Glomerular endothelial cell (primary cell): ENCODE measurements at places on chromosomes 5 and 9.
A peak's percentile ranks its signal among the peaks of the same experiment; 100 is the strongest.

DNA sequence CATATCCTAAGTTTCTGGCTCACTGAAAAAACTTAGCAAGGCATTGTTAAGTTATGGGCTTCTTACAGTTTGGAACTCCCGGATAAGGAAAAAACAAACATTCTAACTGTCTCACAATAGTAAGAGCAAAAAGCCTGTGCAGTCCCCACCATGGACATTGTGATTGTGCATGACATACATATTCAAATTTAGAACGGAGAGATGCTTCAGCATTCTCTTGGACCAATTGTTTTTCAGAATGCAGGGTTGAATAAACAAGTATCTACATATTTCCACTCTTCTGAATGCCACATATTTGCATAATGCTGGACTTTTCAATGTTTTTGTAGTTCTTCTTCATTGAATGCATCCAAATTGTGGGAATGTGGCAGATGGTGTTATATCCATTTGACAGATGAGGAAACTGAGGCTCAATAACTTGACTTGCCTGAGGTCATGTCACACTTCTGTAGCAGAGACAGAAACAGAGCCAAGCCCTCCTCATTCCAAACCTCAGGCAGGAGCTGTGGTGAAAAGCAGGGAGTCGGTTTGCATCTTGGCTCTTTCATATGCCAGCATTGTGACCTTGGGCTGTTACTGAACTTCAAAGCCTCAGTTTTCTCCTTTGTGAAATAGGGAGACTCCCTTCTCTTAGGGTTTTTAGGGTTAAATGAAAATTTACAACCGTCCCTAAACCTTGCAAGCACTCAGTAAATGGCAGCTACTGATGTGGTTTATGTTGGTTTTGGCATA lies 95.1 kb downstream of the IQGAP2 start:
- DNase-seq: no peak

- DNase-seq: no peak
Observed at GRCh38 chr5:145324101-145324500, 511.0 kb downstream of the PRELID2 start.

DNA sequence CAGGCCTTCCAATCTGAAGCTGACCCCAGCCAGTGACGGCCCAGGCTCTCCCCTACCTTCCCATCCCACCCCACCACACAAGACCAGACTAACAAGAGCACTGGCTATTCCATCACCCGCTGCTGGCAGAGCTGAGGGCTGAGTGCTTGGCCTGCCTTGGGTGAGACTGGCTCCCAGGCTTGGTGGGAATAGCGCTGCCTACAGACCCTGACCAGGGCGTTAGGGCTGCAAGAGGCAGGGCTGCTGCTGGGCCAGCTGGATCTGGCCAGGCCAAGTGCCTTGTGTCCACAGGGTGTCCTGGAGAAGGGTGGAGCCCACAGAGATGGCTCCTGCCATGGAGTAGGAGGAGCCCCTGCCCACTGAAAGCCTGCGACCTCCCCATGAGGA lies 31.6 kb upstream of the ANGPTL2 start:
- no peak for DNase-seq

DNA sequence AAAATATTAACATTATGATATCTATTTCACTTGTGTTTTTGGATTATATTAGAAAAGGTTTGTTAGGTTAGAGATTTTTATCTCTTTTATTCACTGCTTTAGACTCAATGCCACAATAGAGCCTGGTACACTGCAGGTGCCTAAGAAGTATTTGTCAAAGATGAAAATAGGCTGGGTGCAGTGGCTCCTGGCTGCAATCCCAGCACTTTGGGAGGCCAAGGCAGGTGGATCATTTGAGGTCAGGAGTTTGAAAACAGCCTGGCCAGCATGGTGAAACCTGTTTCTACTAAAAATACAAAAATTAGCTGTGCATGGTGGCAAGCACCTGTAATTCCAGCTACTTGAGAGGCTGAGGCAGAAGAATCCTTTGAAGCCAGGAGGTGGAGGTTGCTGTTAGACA lies 64.3 kb downstream of the C9 start:
- no peak for DNase-seq

- DNase-seq: no peak
Observed at GRCh38 chr9:107360098-107360497, 77.0 kb downstream of the RAD23B start.

GRCh38 chr9:68577774-68578591 lies 37.3 kb upstream of the TMEM252 start:
- DNase-seq: no peak

- no peak for DNase-seq
Observed at GRCh38 chr9:5617749-5618148, 11.2 kb upstream of the RIC1 start.

DNA sequence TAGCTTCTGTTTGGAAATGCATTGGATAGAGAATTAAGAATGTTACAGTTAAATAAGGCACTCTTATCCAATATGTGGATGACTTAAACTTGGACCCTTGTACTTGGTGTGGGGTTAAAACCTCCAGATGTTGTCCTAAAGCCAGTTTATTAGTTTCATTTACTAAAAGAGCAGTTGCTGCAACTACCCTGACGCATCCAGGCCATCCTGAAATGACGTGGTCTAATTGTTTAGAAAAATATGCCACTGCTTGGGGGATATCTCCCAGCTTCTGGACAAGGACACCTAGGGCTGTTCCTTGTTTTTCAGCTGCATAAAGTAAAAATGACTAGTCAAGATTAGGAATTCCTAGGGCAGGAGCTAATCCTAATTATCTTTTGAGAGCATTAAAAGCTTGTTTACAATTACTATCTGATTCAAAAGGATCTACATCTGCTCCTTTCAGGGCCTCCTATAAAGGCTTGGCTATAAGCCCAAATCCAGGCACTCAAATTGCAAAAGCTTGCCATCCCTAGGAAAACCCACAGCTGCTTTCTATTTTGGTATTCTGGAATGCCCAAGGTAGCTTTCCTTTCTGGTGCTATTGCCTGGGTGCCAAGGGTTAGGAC lies 45.7 kb upstream of the SLCO4C1 start:
- DNase-seq: no peak

GRCh38 chr5:55160493-55161209 lies 680 bp downstream of the GPX8 start:
- peak; percentile 90 for DNase-seq

DNA sequence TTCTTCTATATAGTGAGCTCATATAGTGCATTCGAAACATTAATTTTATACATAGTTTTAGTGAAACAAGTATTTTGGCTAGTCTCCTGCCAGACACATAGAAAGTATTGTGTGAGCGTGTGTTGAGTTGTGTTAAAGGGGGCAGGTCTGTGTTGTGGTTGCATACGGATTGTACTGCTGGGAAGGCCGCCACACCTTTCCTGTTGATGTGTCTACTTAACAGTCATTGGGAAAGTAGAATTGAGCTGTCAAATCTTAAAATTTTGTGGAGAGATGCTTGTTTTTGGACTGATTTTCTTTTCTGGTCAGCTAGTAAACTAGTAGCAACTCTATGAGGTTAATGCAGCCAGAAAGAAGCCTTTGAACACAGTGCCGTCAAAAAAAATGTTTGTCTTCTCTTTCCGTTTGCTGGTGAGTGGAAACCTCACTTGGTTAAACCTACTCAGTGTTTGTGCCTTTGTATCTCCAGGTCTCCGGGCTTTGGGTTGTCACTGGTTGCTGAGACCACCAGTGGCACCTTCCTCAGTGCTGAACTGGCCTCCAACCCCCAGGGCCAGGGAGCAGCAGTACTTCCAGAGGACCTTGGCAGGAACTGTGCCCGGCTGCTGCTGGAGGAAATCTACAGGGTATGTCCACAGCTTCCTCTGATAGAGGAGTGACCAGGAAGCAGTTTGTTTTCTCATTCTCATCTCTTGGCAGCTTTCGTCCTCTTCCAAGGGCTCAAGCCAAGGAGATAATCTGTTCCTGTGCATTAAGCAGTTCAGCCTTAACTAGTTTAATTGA lies 51.5 kb downstream of the RCL1 start:
- no peak for DNase-seq

- DNase-seq: no peak
Observed at GRCh38 chr5:72658761-72659540, 151.7 kb upstream of the ZNF366 start.

DNA sequence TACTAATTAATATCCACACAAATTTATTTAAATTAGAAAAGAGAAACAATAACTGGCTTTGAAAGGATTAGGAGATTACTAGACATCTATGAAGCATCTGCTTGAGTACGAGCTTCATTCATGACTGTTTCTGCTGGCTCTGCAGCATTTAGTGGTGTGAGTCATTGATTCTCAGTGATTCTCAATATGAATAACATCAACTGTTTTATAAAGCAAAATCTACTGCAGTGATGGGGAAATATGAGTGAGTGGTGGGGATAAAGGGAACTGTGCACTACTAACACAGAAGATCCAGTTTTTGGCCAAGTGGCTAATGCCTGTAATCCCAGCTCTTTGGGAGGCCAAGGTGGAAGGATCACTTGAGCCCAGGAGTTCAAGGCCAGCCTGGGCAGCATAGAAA lies 8.4 kb downstream of the FNBP1 start:
- no peak for DNase-seq

GRCh38 chr9:87725900-87726709 lies at the start of gene CTSL:
Gene CTSL (plus strand): TSS chr9:87726119. CDS start chr9:87727604, 1,485 bp downstream.
- DNase-seq: no peak

- no peak for DNase-seq
Observed at GRCh38 chr5:36897616-36898015, 21.0 kb downstream of the NIPBL start.

DNA sequence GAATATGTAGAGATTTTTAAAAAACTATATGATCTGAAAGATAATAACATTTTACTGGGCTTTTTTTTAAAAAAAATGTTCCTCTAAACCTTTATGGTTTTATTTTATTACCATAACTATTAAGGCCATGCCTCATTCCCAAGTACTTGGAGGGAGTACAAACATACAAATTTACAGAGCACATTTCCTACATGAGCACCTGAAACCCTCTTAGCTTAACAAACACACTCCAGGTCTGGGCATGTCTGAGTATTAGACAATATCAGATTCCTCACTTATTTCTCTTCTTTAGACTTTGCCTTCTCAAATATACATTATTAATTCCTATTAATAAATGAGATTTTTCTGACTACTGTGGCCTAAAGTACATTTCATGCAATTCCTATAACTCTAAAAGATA lies 319.2 kb downstream of the SLCO4C1 start:
- no peak for DNase-seq

DNA sequence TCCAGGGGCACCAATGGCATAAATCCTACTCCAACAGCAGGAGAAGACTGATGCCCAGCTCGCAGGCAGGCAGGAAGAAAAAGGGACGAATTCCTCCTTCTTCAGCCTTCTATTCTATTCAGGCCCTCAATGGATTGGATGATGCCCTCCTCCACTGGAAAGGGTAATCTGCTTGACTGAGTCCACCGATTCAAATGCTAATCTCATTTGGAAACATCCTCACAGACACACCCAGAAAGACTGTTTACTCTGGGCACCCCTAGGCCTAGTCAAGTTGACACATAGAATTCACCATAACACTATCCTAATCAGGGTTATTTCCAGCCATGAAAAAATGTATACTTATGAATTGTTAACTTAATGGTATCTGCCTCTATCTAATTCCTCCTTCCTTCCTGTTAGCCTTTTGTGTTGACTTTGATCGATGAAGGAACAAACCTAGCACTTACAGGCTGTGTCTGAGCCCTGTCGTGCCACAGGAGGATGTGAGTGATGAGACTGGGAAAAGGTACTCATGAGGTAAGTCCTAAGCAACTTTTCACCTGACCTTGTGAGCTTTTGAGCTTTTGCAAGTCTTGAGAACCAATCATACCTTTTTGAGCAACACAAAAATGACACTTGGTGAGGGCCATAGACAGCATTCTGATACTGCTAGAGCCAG lies 36.5 kb downstream of the FOXD1 start:
- no peak for DNase-seq

- DNase-seq: no peak
Observed at GRCh38 chr9:111036429-111036789, 1.9 kb downstream of the LPAR1 start.

DNA sequence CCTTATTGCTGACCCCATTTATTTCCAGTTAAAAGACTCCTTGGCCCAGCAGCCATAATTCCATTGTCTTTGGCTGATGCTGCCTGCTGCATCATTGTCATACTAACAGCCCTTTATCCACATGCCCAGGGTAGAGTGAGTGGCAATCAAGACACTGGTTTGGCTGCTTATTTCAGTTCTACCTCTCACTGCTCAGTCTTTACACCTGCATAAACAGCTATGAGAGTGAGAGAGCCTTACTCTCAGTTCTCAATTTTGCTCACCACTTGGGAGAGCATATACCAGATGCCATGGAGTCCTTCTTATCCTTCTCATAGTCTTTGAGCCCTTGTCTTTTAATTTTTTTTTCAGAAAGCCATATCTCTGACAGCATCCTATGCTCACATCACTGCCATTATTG lies 596.9 kb upstream of the CYLC2 start:
- DNase-seq: no peak
